ENCODE measurements at places on chromosomes 1 and 21.

- DNase-seq, result peak; percentile 40
Observed at GRCh38 chr1:185155600-185156287, 1.0 kb downstream of the TRMT1L start.

DNA sequence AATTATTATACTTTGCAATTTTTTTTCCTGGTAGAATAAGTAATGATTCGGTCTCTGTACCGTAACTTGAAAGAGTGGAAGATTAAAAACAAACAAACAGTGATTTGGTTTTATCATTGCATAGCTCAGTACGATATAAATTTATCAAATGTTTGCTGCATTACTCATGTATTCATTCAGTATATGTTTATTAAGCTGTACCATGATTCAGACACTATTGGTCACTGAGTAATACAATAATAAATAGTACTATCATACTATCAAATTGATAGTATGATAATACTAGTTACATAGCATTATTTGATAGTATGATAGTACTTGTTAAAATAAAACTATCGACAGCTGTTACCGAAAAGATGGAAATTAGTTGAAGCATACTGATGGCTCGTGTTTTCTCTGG, 12.1 kb downstream of the CENPF start:
- peak; percentile 16 for DNase-seq

DNA sequence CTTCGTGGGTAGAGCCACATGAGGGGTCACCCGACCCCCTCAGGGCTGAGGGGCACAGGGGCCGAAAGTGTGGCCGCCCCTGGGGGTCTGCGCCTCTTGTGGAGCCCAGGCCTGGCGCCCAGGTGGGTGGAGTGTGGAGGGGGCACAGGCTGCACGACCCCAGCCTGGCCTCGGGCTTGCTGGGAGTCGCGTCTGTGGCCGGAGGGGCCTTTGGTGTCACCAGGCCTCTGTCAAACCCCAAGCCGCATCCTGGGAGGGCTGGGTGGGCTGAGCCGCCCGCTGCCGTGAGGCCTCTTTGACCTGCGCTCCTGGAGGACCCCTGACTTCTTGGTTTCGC, 60.7 kb downstream of the FAAP20 start:
- no peak for DNase-seq

GRCh38 chr1:20834780-20835179, 47.7 kb upstream of the HP1BP3 start:
- no peak for DNase-seq

DNA sequence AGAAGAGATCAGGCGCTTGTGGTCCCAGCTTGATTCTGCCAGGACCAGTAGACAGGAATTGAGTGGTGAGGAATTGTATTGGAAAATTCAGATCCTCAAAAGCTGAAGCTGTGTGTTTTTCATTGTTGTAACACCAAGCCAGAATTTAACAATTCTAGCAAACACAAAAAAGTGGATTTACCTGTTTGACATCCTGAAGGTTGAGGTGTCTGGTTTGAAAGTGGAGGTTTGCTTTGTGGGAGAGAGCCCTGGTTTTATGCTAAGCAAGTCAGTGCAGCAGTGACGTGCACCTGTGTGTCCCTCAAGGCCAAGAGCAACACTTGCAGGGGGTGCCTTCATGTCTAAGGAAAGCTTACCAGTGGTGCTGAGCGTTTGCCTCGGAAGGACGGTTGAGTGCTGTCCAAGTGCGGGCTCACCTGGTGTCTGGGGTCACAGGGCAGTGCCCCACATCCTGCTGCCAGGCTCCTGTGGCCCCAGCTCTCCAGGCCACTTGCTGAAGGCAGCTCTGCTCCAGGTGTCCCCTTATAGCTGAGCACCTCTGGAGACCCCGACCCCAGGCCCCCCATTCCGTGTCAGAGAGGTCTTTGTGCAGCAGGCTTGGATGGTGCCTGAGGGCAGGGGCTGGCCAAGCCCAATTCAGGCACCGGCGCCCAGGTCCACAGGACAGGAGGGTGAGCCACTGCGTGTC, 27.7 kb downstream of the PCNT start:
- peak; percentile 12 for DNase-seq

- peak; percentile 73 for DNase-seq
Observed at GRCh38 chr1:24206516-24207394, 19.7 kb upstream of the IFNLR1 start.

DNA sequence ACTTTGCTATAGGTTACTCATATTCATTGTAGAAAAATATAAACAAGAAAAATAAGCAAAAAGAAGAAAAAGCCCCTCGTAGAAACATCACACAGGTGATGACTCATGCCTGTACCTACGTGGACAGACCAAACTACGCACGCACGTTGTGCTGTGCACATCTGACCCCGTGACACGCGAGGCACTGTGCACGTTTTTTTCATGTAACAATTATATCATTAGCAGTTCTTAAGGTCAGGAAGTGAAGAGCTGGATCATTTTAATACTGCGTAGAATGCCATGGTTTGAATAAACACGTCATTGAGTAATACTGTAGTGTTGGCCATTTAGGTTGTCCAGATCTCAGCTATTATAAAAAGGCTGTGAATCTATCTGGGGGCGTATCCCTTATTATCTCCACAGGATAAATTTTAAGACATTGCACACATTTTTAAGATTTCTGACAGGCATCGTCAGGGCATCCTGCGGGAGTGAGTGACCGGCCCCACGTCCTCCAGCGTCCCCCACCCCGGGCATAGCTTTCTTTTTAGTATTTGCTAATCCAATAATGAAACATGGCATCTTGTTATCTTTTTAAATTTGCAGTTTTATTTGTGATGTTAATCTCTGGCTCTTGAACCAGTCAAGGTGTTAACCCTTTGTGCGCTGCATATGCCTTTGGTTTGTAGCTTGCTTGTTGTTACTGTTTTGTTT, 23.4 kb upstream of the ADARB1 start:
- DNase-seq, result no peak

GRCh38 chr1:86296305-86297205, 99.6 kb downstream of the ODF2L start:
- no peak for DNase-seq

DNA sequence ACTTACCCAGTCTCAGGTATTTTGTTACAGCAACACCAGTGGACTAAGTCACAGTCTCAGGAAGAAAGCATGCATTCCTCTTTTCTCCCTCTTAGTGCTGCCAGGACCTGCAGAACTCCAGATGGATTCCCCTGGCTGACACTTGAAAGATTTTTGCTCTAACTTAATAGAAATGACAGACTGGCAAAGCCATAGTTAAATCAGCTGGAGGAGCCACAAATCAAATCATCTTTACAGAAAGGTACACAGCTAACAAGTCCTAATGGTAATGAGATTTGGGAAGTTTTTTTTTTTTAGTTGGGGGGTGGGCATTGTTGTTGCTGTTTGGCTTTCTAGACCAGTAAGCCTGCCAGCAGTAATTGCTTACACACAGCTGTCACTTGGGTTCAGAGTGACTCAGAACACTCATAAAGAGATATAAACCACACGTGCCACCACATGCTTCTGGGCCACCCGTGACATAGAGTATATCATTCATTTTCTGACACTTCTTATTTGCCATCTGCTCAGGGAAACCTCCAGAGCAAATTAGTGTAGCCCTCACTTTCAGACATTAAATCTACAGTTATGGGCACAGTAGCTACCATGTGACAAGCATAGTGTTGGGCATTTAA, 72.4 kb downstream of the FH start:
- DNase-seq, result no peak

DNA sequence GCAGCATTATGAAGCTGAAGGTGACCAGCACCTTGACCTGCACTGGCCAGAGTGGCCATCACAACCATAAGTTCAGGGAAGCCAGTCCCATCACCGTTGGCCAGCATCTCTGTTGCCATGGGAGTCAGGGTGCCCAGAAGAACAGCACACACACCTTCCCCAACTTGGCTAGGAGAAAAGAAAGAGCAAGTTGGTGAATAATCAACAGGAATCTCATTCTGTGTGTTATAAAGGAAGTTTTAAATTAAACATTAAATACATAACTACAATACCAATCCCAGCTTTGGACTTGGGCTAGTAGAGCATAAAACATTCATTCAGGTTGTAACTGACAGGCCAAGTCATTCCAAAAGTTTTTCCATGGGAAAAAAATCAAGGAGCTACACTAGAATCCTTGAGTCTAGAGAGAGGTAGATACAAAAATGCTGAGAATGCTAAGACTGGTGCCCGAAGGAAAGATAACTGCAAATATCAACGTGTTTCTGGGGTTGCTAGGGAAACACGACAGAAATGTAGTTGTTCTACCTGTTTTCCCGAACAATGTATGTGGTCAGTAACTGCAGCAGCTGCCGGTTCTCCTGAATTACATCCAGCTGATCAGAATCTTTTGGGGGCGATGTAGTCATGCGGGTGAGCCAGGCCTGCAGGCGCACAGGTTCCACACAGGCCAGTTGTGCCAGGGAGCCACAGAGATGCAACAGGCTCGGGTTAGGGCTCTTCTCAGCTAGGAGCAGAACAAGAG, 45.6 kb downstream of the UBR4 start:
- no peak for DNase-seq

- DNase-seq, result peak; percentile 71
Observed at GRCh38 chr1:40036574-40036973, 4.0 kb upstream of the CAP1 start.

GRCh38 chr1:186654741-186655140, 25.5 kb downstream of the PTGS2 start:
- DNase-seq, result no peak

GRCh38 chr1:31364561-31365250, 8.2 kb downstream of the FABP3 start:
- no peak for DNase-seq

DNA sequence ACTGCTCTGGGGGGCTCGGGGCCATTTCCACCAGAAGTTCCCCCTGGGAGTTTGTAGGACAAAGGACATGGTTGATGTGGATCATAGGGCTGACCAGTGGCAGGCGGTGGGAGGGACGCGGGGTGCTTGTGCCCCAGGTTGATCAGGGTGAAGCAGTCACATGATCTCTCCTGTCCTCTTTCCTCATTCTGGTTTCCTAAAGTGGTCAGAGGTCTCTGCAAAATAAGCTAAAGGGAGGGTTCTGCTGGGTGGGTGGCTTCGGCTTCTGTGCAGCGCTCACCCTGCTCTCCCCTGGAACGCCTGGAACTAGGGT, 9.2 kb downstream of the PDXK start:
- no peak for DNase-seq

DNA sequence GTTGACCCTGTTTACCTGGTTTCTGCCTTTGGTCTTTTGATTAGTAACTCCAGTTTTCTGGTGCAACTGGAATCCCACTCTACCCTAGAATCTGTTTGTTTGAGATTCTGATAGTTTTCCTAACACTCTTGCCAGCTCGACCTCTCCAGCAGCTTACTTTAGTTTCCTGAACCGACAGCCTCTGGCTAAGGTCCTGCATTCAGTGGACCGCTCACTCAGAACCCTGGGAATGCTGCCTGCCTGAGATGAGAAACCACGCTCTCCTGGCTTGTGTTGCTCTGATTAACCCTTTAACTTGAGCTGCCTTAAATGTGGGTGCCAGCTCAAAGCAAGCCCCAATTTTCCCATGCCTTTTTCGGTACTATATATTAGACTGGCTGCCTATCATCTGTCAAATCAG, 45.3 kb upstream of the SIPA1L2 start:
- no peak for DNase-seq

DNA sequence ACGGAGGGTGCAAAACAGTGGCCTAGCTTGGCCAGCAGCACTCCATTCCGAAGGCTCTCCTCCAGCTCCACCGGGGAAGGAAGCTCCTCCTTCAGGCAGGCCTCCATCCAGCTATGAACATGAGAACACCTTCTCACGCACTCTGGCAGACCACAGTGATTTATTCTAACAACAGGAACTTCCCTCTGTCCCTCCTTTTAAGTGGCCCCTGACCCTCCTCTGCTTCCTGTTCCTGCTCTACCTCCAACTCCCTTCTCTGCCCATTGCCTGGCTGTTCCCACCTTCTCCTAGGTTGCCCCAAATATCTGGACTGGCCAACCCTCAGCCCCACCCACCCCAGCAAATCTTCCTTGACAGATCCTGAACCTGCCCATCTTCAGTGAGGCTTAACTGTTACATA, 5.9 kb downstream of the IQGAP3 start:
- no peak for DNase-seq
